ENCODE measurements at places on chromosomes 11 and 22. TPM values are rescaled to one million over a fixed set of nuclear protein-coding genes. Genes with fewer than 3 reads are reported as not detected.

DNA sequence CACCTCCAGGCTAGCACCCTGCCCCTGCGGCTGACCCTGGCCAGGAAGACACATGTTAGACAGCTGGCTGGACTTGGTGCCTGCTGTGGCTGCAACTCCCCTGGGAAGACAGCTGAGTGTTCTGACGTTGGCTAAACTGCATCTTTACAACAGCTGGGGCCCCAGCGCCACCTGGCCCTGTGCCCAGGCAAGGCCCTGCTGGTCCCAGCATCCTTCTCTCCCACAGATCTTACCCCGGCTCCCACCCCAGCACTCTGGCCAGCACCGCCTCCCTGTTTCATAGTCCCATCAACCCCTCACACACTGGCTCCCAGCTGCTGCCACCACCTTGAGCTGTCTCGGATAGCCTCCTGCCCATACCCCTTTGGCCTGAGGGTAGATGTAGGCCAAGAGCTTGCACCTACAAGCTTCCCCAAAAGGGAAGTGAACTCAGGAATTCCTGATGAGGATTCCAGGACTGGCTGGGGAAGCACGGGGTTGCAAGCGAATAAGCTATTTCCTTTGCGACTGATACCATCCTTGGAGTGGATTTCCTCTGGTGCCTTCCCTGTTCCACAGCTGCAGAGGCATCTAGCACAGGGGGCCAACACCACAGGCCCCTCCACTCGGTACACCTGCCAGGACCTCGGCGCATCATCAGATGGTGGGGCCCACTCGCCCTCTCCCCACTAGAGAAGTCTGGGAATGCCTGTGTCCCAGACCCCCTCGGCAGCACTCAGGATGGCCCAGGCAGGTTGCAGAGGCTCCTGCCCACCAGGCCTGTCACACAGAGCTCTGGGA, 28.5 kb downstream of the RSPH14 start:
- H3K4me3 ChIP-seq: no peak overlapping the region
- peaks cover 32% of the 10 kb centered on the region for H3K27me3 ChIP-seq
- H3K4me1 ChIP-seq: no peaks in the 10 kb centered on the region
- DNase-seq: no peak
- no peaks in the 10 kb centered on the region for H3K36me3 ChIP-seq

GRCh38 chr11:64131683-64132190, 34.2 kb downstream of the MACROD1 start:
- no peaks in the 10 kb centered on the region for H3K27me3 ChIP-seq
- no peaks in the 10 kb centered on the region for H3K4me1 ChIP-seq
- DNase-seq: no peak
- H3K4me3 ChIP-seq: no peak overlapping the region
- no peak overlapping the region for H3K27ac ChIP-seq
- H3K36me3 ChIP-seq: no peaks in the 10 kb centered on the region

DNA sequence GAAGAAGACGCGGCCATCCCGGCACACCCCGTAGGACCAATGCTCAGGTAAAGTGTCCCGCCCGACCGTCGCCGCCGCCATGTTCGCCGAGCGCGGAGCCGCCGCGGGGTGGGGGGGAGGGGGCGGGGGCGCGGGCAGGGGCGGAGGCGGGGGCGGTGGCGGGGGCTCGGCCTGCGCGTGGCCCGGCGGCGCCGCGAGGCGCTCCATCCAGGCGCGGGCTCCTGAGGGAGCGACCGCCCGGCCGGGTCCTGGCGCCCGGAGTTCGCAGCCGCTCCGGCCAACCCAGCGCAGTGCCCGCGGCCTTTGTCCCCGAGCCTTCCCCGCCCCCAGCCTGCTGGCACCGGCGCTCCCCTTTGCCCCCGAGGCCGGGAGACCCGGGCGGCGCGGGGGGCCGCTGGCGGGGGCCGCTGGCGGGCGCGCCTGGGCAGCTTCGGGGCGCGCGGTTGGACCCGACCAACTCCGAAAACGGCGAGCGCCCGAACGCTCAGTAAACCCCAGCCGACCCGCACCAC, at the start of gene PLEKHA7:
Gene PLEKHA7 (minus strand): TSS at position 94 of the 512 bp plus-strand sequence. CDS start 13 bp downstream, at position 81.
- H3K27me3 ChIP-seq: no peaks in the 10 kb centered on the region
- peaks cover 62% of the 10 kb centered on the region for H3K4me1 ChIP-seq
- peak; percentile 30 for DNase-seq
- H3K27ac ChIP-seq: peak within 1 kb of the TSS; percentile 77
- H3K4me3 ChIP-seq: peak within 1 kb of the TSS; percentile 99
- no peaks in the 10 kb centered on the region for H3K36me3 ChIP-seq

GRCh38 chr22:30004694-30005093, 75.6 kb upstream of the HORMAD2 start:
- no peak overlapping the region for H3K4me3 ChIP-seq
- H3K27ac ChIP-seq: no peak overlapping the region
- no peaks in the 10 kb centered on the region for H3K27me3 ChIP-seq
- no peaks in the 10 kb centered on the region for H3K4me1 ChIP-seq

- H3K27me3 ChIP-seq: no peaks in the 10 kb centered on the region
- no peak for DNase-seq
- no peaks in the 10 kb centered on the region for H3K4me1 ChIP-seq
- H3K4me3 ChIP-seq: no peak overlapping the region
- no peaks in the 10 kb centered on the region for H3K36me3 ChIP-seq
- H3K27ac ChIP-seq: no peak overlapping the region
Observed at GRCh38 chr11:61069427-61069826, 32.9 kb upstream of the CD5 start.

GRCh38 chr11:77065878-77066228, 918 bp upstream of the CAPN5 start:
- H3K27ac ChIP-seq: no peak overlapping the region
- H3K36me3 ChIP-seq: no peaks in the 10 kb centered on the region
- peak overlapping the region; percentile 71 for H3K4me3 ChIP-seq
- no peak for DNase-seq

Gene PDE2A
- total RNA-seq: 12.0 TPM

DNA sequence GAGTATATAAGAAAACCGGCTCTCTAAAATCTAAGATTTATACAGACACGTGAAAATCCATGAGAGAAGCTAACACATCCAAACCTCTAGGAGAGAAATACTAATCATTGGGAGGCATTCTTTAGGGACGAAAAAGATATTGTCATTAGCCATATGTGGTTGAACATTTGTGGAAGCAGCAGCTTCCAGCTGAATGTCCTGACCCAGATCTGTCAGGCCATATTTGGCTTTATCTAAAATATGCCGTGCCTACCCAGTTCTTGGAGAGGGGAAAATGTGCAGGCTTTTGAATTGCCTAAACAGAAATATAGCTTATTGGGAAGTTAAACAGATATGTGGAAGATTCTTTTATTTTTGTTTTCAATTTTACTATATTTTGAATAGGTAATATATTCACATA, 6.4 kb downstream of the CCDC89 start:
- H3K27ac ChIP-seq: no peak overlapping the region
- no peaks in the 10 kb centered on the region for H3K4me1 ChIP-seq
- H3K36me3 ChIP-seq: no peaks in the 10 kb centered on the region
- DNase-seq: no peak
- H3K27me3 ChIP-seq: no peaks in the 10 kb centered on the region

GRCh38 chr11:76766521-76766920, 16.6 kb upstream of the TSKU start:
- H3K36me3 ChIP-seq: peaks cover 25% of the 10 kb centered on the region
- DNase-seq: no peak
- peaks cover 69% of the 10 kb centered on the region for H3K4me1 ChIP-seq

Gene GGA1
- 99.2 TPM for total RNA-seq

Gene MRPL21
- 81.9 TPM for total RNA-seq

DNA sequence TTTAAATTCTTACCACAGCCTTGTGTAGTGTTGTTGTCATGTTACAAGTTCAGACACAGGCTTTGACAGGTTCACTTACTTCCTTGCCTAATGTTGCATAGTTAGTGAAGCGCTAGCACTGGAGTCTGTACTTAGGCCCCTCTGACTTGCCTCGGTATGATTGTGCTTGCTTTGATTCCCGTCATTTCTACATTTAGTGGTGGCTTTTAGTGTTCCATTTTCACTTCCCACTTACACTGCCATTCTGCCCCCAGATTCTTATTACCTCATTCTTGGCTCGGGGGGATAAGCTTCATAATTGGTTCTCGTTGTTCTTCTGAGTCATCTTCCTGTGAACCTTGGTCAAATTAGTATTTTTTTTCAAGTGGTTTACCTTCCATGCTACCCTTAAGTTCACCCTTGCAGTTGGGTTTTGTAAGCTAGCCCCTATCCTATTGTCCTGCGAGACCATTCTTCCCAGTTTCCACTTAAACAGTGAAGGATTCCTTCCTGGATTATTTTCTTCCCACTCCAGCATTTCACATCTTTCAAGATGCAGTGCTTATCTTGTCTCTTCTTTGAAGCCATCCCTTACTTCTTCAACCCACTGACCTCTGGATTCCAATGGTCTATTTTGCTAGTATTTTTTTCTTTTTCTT, 68.7 kb downstream of the DDX10 start:
- no peak overlapping the region for H3K4me3 ChIP-seq
- H3K36me3 ChIP-seq: peaks cover 7% of the 10 kb centered on the region
- DNase-seq: no peak

GRCh38 chr11:660681-661444, 23.8 kb downstream of the DRD4 start:
- no peak overlapping the region for H3K27ac ChIP-seq
- H3K4me3 ChIP-seq: no peak overlapping the region
- no peaks in the 10 kb centered on the region for H3K27me3 ChIP-seq
- DNase-seq: no peak

Gene SLC22A6
- not detected for total RNA-seq

GRCh38 chr22:24703101-24703500, 71.4 kb downstream of the PIWIL3 start:
- DNase-seq: no peak
- H3K36me3 ChIP-seq: no peaks in the 10 kb centered on the region
- H3K27ac ChIP-seq: no peak overlapping the region
- peaks cover 17% of the 10 kb centered on the region for H3K27me3 ChIP-seq
- no peaks in the 10 kb centered on the region for H3K4me1 ChIP-seq

DNA sequence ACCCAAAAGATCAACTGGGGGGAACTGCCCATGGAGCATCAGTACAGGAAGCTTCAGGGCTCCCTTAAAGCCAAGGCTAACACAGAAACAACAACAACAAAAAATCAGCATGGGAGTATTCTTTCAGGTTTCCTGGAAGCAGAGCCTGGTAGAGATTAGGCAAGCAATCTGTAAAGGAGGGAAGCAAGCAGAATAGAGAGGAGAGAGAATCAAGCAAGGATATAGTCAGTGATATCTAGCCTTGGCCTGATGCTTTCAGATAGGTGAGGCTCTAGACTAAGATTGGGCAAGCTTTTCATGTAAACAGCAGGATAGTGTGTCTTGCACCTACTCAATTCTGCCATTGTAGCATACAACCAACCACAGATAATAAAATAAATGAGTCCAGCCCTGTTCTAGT, 44.4 kb upstream of the FAT3 start:
- H3K27me3 ChIP-seq: no peaks in the 10 kb centered on the region

DNA sequence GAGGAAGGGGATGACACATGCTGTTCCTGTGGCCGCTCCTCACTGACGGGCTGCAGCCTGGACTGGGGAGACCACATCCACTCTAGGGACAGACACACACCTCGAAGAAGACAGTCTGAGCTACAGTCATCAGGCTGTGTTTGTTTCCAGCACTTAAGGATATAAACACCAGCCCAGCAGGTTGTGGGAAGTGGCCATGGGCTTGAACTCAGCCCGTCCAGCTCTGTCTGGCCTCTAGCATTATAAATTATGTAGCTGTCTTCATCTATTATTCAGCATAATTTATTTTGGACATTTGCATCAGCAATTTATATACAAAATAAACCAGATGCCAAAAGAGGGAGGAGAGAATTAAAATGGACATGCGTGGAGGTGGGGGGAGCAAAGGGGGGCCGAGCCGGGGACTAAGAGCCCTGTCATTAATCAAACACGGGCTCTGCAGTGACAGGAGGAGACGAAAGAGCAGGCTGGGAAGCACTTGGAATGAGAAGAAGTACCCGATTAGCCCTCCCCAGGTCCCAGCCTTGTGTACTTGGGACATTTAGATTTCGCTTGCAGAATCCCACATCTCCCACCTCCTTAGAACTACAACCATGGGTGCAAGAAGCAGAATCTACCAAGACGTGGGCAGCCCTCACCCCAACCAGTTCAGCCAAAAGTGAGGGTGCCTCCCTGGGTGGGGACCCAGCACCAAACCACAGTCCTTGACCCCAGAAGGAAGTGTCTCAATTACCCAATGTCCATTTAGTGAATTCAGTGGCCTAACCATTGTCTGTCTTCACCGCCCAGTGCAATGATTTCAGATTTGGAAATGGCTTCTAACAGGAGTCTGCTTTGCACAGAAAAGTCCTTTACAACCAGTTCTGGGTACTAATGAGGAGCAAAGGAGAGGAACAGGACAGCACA, 309.6 kb downstream of the OPCML start:
- no peaks in the 10 kb centered on the region for H3K36me3 ChIP-seq
- H3K4me1 ChIP-seq: no peaks in the 10 kb centered on the region
- H3K4me3 ChIP-seq: no peak overlapping the region
- H3K27ac ChIP-seq: no peak overlapping the region
- H3K27me3 ChIP-seq: peaks cover 74% of the 10 kb centered on the region

Data from PC-9 (cell line).